ENCODE measurements at places on chromosomes 5 and 9. TPM values are rescaled to one million over a fixed set of nuclear protein-coding genes. Genes with fewer than 3 reads are reported as not detected.

IL4 gene
- not detected for total RNA-seq

PCDHB5 gene
- total RNA-seq: 0.84 TPM

SLC1A1 gene
- 0.45 TPM for total RNA-seq

SCGB3A1 gene
- not detected for total RNA-seq

PRR16 gene
- total RNA-seq: 23.9 TPM

All from bronchus fibroblast of lung (primary cell).